ENCODE measurements at places on chromosomes 16 and 17.

DNA sequence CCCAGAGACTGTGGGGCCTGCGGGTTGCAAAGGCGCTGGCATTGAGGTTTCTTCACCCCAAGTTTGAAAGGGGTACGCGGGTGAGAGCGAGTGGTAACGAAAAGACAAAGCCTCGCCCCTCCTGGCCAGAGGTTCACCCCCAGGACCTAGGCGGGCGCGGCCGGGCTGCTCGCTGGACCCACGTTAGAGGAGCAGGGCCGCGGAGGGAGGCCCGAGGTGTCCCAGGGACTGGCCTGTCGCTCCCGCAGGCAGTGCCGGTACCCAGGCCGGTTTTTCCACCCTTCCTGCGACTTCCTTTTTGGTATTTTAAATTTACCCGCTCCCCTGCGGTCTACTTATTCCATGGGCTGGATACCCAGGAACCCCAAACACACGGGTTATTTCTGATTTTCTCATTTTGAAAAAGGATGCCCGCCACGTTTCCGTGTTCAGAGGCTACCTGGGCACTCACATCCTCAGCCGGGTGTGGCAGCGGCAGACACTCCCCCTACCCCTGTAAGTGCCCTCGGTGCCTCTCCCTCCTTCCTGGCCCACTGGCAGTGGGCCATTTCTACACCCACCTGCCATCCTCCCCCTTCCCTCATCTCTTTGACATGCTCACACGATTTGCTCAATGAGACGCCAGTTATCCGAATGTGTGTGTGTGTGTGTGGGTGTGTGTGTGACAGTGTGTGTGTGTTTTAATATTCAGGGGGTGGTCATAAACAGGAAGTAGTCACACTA, 1.6 kb upstream of the FOXL1 start:
- no peak for DNase-seq

DNA sequence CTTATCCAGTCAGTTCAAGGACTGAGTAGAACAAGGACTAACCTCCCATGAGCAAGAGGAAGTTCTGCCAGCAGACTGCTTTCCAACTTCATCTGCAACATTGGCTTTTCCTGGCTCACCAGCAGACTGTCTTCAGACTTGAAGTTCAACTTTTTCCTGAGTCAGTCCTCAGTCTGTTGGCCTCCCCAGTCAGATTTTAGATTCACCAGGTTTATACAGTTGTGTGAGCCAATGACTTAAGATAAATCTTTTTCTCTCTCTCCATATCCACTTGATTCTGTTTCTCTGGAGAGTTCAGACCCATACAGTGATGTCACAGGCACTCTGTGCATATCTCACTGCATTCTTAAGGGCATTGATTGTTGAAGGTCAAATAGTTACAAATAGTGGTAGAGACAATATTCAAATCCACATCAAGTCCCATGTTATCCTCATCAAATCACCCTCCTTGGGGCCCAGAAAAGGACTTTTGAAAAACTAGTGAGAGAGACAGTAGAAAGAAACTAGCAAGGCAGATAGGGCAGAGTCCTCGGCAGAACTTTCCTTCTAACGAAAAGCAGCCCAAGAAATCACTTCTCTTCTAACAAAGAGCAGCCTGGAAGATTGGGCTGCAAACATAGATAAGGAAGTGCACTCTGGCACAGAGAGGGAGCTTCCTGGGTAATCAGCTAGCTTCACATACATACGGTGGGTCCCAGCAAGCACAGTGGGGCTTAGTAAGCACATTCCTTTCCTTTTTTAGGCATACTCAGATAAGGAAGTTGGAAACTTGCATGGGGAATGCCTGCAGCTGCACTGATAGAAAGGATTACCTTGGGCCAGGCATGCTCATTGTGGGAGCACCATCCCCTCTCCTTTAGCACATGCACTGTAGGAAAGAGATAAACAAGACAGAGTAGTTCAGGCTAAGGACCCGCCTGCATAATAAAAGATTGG, 132.3 kb upstream of the FAM20A start:
- DNase-seq, result no peak

DNA sequence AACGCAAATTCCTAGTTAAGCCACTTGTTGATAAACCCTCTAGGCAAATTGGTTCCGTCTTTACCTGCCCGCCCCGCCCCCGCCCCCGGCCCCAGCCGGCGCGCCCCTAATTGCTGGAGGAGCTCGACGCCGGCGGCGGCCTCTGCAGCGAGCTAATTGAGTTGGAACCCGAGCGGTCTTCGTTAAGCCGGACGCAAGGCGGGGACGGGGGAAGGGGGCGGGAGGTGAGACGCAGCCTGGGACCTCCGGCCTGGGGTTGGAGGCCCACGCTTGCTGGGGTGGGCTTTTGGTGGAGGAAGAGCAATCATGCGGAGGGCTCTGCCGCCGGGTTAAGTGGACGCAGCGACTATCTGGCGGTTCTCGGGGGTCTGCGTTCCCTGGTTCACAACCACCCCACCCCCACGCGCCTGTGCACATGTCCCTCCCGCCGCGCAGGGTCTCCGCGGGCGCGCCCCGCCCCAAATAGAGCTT, 12.7 kb upstream of the FOXF1 start:
- no peak for DNase-seq

DNA sequence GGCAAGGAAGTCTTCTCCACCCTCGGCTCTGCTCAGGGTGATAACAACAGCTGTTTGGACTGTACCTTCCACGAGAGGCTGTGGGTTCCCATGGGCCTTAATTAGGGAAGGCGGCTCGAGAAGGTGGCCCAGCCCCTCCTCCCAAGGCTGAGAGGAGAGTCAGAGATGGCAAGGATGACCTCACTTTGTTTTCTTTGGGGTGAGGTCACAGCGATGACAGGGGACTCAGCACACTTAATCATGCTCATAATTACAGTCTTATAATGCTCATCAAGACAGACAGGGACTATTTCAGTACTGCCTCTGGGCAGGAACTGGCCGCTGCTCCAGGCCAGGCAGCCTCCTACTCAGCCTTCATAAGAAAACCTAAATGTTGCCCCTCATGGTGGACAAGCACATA, 19.7 kb downstream of the WFDC1 start:
- DNase-seq, result no peak

- no peak for DNase-seq
Measured at GRCh38 chr16:10616756-10617640, 36.6 kb upstream of the EMP2 start.

GRCh38 chr17:44360826-44361225, 2.8 kb downstream of the FAM171A2 start:
- no peak for DNase-seq

DNA sequence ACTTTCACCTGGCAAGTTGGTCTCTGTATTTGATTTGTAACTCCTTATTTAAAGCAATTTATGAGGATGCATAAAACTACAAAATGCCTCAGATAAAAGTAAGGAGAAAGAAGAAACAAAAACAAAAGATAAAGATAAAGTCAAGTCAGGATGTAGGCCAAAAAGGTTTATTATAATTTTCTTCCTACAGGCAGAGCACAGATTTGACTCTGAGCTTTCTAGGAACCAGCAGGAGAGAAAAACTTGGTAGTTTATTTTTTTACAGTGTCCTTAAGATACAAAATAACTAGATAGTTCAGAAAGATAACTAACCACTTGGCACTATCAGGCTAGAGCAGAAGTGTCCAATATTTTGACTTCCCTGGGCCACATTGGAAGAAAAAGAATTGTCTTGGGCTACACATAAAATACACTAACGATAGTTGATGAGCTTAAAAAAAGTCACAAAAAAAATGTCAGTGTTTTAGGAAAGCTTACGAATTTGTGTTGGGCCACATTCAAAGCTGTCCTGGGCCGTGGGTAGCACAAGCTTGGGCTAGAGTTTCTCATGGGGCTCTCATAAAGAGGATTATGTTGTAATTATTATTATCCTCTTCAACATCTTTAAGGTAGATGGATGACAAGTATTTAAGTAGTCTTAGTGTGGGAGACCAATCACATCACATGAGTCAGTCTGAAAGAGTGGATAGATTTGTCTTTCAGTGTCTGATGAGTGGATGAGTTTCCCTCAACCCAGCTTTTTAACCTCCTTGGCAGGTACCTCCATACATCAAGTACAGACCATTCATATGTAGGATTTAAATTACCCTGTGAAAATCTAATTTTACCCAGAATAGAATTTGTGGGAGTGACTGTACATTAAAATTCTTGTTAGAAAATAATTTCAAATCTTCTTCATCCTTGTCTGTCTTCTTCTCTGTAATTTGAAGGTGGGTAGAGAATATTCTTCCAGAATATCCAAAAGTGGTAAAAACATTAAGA, 17.0 kb downstream of the PAFAH1B1 start:
- DNase-seq, result no peak

DNA sequence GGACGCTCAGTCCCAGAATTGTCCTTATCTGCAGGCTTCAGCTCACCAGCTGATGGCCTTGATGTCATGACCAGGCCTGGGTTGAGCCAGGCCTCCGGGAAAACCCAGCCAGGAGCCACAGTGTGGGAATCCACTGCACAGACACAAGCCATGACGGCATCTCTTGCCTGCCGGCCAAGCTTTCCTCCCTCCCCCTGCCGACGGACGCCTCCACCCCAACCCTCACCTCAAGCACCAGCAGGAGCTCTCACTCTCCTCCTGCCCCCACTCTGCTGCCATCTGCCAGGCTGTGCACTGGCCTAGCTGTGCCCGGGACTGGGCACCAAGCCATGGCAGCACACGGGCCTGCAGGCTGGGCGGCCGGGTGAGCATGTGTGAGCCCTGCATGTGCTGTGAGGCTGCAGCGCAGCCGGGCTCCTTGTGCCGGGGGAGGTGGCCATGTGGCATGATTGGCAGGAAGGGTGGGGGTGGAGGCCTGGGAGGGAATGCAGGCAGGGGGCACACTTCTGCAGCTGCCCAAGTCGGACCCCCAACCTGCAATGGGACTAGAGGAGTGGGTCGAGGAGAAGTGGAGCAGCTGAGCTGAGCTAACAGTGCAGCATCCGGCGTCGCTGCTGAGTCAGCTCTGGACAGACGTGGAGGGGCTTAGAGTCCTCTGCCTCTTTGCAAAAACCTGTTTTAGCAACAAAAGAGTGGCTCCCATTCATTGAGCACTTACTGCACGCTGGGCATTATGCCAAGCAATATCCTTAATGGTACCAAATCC, 268.5 kb downstream of the CBLN1 start:
- DNase-seq, result no peak

DNA sequence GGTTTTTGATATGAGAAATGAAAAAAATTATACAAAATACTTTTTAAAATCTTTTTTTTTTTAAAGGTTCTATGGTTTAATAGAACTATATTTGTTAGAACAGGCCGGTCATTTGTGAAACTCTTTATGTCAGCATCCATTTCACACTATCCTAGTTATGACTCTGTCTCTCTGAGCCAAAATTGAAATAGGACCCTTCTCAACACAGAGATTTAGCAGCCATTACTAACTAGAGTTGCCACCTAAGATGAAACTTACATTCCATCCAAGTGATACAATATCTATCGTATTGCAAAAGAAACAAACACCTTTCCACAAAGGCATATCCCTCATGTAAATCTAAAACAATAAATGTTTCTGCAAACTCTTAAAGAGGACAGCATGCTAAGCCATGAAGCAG, 249.8 kb downstream of the CDH11 start:
- no peak for DNase-seq

DNA sequence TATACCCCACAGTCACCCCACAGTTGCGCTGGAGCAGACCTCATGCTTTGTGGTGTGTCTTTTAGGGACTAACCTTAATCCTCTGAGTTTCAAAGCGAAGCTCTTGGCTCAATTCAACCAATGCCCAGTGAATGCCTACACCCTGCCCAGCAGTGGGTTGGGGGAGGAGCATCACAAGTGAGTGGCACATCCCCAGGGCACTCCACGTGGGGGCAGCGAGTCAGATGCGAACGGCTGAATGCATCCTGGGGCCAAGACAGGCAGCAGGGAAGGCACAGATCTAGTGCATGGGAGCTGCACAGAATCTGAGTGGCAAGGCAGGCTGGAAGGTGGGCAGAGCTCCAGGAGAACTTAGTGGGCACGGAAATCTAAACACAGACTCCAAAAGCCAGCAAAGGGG, 39.2 kb downstream of the IFT140 start:
- no peak for DNase-seq

GRCh38 chr17:62720126-62720850, 87.8 kb downstream of the MARCHF10 start:
- no peak for DNase-seq

GRCh38 chr17:2400474-2400866, 390 bp downstream of the MNT start:
- no peak for DNase-seq

DNA sequence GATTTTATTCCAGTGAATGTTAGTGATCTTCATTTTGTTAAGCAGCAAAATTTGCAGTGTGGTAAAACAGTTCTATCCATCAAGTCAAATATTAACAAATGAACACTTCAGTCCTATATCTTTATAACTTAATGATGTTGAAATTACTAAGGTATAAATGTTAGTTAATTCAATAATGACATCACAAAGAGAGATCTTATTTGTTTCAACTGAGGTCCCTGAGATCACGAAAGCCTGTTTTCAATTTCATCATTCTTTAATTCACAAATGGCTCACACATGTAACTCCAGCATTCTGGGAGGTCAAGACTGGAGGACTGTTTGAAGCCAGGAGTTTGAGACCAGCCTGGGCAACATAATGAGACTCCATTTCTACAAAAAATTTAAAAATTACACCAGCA, 13.9 kb downstream of the SMURF2 start:
- DNase-seq, result no peak

GRCh38 chr17:15660077-15660476, 24.0 kb downstream of the TRIM16 start:
- DNase-seq, result no peak

Measured in stimulated activated CD8-positive, alpha-beta memory T cell treated with anti-CD3 and anti-CD28 coated beads, Interleukin-7, amount 100 ng/mL, for 1 hour (primary cell).